ENCODE measurements at places on chromosomes 1 and 21.
A peak's percentile ranks its signal among the peaks of the same experiment; 100 is the strongest.

- H3K27me3 ChIP-seq = no peaks in the 10 kb centered on the region
- no peaks in the 10 kb centered on the region for H3K36me3 ChIP-seq
Observed at GRCh38 chr1:70101774-70102173, 103.6 kb downstream of the LRRC40 start.

- no peaks in the 10 kb centered on the region for H3K4me1 ChIP-seq
- no peak overlapping the region for H3K4me3 ChIP-seq
- H3K27ac ChIP-seq = no peak overlapping the region
- no peak for DNase-seq
Observed at GRCh38 chr1:83588140-83588539, 410.8 kb downstream of the TTLL7 start.

- H3K4me1 ChIP-seq = peaks cover 6% of the 10 kb centered on the region
- no peak overlapping the region for H3K4me3 ChIP-seq
- DNase-seq = no peak
Observed at GRCh38 chr1:185537596-185537995, 196.6 kb upstream of the HMCN1 start.

DNA sequence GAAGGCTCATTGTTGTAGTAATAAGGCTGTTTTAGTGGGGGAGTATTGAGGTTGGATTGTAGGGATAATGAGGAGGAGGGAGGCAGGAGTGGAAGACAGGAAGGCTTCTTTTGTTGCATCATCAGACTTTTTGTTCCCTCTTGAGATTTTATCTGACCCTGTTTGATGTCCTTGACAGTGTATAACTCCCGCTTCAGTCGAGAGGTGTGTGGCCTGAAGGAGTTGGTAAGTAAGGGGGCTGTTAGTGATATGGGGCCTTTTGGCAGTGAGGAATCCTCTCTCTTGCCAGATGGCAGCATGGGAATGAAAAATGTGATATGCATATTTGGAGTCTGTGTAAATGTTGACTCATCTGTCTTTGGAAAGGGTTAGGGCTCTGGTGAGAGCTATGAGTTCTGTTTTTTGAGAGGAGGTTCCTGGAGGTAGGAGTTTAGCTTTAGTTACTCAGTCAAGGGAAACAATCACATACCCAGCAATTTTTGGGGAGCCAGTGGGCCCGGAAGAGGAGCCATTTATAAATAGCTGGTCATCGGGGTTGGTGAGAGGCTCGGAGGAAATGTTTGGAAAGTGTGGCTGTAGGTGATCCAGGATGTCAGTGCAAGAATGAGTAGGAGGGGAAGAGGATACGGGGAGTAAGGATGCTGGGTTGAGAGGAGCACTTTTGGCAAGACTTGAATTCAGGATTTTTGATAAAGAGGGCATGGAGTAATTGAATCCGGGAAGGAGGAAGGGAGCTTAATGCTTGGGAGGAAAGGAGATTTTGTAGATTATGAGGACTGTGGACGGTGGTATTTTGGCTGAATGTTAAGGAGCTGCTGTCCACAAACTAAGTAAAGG lies 136.7 kb upstream of the ETV3 start:
- peaks cover 10% of the 10 kb centered on the region for H3K27me3 ChIP-seq
- H3K27ac ChIP-seq = no peak overlapping the region
- DNase-seq = peak; percentile 20
- no peak overlapping the region for H3K4me3 ChIP-seq
- peaks cover 5% of the 10 kb centered on the region for H3K4me1 ChIP-seq

DNA sequence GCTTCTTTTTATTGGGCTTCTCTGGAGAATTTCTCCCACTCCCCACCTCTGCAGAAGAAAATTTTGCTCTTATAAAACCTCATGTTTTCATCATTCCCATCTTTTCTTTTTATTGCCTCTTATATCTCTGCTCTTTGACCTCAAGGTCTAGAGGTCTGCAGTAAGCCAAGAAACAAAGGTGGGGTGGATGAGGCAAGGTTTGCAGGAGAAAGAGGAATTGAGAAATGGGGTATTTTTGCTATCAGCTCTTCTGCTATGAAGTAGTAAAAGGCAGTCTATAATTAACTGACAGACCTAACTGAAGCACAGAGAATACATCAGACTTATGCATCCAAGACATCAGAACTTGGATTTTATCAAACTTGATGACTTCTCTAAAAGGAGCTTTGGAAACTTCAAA lies 22.9 kb downstream of the SYT11 start:
- peaks cover 25% of the 10 kb centered on the region for H3K36me3 ChIP-seq
- no peak overlapping the region for H3K27ac ChIP-seq
- H3K4me1 ChIP-seq = no peaks in the 10 kb centered on the region
- no peak for DNase-seq

GRCh38 chr1:209707308-209707707 lies 2.7 kb downstream of the HSD11B1 start:
- no peak for DNase-seq
- no peak overlapping the region for H3K4me3 ChIP-seq
- H3K36me3 ChIP-seq = no peaks in the 10 kb centered on the region
- no peaks in the 10 kb centered on the region for H3K27me3 ChIP-seq
- H3K4me1 ChIP-seq = no peaks in the 10 kb centered on the region

DNA sequence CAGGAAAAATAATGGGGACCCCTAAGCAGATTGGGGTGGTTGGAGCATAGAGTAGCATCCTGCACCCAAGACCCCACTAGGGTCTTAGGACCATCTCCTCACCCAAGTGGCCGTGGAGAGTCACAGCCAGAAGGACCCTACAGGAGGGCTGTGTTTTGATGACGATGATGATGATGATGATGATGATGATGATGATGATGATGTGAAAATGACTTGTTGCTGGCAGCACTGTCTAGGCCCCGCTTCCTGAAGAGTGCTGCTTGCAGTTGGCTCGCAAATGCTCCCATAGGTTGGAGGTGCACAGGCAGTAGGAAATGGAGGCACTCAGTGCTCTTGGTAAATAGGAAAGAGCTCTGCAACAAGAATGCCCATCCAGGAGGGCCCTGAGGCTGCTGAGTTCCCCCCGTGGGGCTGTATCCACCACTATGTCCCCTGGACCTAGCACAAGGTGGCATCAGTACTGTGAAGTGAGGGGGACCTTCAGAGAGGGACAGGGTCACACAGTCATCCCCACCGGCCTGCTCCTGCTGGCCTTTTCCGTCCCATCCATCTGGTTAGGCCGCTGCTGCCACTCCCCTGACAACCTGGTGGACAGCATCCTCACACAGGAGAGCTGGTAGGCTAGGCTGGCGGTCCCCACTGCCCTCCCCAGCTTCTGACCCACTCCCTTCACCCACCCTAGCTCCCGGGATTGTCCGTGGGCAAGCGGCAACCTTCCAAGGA lies 139.6 kb downstream of the FOXD2 start:
- no peak overlapping the region for H3K4me3 ChIP-seq
- H3K27me3 ChIP-seq = no peaks in the 10 kb centered on the region
- no peaks in the 10 kb centered on the region for H3K36me3 ChIP-seq
- no peaks in the 10 kb centered on the region for H3K4me1 ChIP-seq
- DNase-seq = no peak
- H3K27ac ChIP-seq = no peak overlapping the region

- H3K36me3 ChIP-seq = no peaks in the 10 kb centered on the region
- H3K4me1 ChIP-seq = no peaks in the 10 kb centered on the region
- H3K27ac ChIP-seq = no peak overlapping the region
- DNase-seq = no peak
Observed at GRCh38 chr1:115791816-115792215, 23.3 kb upstream of the CASQ2 start.

DNA sequence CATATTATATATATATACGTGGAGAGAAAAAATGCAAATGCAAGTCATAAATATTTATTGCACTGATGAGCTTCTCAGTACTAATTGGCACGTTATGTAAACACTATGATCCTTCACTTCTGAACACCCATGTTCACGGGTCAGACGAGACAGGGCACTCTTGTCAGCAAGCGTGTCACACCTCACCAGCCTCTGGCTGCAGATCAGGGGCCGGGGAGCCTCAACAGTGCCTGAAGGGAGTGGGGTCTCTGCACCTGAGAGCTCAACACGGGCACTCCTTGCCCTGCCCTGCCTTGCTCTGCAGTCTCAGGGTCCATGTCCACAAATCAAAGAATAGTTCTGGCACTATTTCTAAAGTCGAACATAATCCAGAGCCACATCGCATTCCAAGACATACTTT lies 409 bp upstream of the HIVEP3 start:
- no peak overlapping the region for H3K4me3 ChIP-seq
- H3K36me3 ChIP-seq = no peaks in the 10 kb centered on the region
- DNase-seq = no peak
- no peaks in the 10 kb centered on the region for H3K27me3 ChIP-seq
- no peak overlapping the region for H3K27ac ChIP-seq

DNA sequence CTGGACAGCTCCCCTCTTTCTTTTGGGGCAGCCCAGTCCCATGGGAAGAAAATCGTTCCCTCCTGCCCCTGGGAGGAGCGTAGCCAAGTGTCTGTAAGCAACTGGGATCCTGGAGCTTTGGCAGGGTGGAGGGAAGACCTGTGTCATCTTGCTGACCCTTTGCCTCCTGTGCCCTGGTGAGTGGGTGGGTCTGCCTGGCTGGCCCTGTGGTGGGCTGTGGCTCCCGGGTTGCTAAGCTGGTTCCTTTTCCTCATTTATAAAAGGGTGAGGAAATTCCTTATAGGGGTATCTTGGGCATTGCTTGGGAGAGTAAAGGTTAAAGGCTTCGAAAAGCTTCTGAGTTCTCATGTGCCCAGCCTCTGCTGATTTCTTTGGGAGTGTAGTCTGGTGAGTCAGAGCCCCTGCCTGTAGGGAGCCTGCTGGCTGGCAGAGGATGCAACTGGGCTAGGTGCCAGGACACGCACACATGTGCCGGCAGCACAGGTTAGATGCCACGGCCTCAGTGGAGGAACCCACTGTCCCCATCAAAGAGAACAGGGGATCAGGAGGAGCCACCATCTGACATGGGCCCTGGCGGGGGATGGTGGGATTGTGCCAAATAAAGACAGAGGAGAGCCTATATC lies 85.2 kb downstream of the ARHGEF10L start:
- H3K4me3 ChIP-seq = no peak overlapping the region
- H3K27ac ChIP-seq = peak overlapping the region; percentile 73
- peaks cover 36% of the 10 kb centered on the region for H3K4me1 ChIP-seq
- peaks cover 95% of the 10 kb centered on the region for H3K36me3 ChIP-seq
- H3K27me3 ChIP-seq = no peaks in the 10 kb centered on the region

- H3K27ac ChIP-seq = no peak overlapping the region
- no peaks in the 10 kb centered on the region for H3K27me3 ChIP-seq
- H3K36me3 ChIP-seq = no peaks in the 10 kb centered on the region
- no peak for DNase-seq
- no peaks in the 10 kb centered on the region for H3K4me1 ChIP-seq
- no peak overlapping the region for H3K4me3 ChIP-seq
Observed at GRCh38 chr1:238466459-238466858, 575.7 kb upstream of the ZP4 start.
